Activated T-helper 1 cell treated with anti-CD3 and anti-CD28 coated beads, Interleukin-2, amount 50 U/mL, for 16 hours (primary cell): ENCODE measurements at places on chromosomes 6 and 20.

DNA sequence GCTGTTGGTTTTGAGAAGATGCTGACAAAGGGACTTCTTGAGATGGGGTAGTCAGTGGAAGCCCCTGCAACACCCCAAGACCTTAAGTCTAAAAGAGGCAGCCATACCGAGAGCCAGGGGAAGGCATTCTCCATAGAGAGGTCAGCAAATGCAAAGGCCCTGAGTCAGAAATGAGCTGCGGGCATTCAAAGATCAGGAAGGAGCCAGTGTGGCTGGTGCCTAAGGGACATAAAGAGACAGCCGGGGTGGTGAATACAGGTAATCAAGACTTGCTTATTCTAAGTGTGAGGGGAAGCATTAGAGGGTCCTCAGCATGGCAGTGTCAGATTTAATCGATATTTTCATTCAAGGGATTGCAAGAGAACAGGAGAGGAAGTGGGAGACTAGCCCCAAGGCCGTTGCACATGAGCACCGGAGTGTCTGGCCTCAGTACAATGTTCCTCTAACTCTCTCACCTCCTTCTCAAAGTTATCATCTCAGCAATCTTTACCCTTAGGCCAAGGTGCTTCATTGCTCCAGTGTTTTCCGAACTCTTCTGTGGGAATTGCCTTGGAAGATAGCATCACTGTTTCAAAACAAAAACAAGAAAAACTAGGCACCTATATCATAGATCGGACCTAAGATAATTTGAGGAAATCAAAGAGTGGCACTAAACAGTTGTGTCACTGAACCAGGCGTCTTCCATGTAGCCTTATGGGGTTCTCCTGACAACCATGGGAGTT lies 173.2 kb downstream of the DOK5 start:
- no peak for DNase-seq

GRCh38 chr20:59082981-59083380 lies 40.4 kb upstream of the PRELID3B start:
- no peak for DNase-seq

DNA sequence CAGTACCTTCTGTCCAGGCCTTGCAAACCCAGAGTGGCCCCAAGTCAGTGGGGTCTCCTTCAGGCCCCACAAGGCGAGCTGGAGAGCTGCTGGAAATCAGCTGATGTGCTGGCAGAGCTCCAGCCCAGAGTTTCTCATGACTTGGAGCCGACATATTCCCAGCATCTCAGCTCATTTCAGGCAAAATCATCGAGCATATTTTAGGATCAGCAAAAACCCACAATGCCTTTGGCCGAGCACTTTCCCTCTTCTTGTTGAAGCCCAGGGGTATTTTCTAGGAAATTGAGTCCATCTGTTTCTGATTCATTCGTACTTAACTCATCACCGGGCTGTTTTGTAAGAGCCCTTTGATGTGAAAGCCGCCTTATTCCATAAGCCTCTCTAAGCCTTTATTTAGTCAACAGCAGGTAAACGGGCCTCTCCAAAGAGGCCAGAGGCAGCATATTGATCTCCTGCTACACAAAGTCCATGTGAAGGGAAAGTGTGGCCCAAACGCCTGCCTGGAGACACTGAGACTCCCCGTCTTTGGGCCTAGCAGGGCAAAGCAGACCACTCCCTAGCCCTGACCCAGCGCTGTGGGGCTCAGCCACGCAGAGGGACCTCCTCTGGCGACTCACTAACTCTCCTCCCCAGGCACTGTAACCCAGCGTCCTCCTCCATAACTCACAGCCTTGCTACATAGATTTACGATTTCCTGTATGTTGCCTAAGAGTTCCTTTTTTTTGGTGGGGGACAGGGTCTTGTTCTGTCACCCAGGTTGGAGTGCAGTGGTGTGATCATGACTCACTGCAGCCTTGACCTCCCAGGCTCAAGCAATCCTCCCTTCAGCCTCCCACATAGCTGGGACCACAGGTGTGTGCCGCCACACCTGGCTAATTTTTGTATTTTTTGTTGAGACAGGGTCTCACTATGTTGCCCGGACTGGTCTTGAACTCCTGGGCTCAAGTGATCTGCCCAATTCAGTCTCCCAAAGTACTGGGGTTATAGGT lies 12.1 kb upstream of the C20orf203 start:
- DNase-seq: no peak

DNA sequence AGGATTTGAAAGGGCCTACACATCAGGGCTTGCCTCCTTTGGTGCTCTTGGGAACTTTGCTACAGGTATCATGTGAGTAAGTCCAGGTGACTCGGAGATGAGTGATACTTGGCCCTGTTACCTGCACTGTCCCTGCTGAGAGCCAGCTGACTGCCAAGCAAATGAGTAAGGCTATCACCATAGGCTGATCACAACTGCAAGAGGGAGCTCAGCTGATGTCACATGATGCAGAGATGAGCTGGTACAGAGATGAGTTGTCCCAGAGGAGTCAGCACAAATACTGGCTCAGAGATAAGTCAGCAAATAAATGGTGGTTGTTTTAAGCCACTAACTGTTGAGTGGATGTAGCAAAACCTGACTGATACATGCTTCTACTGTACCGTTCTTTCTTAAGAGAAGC lies 41.4 kb downstream of the LAMP5 start:
- DNase-seq: no peak

DNA sequence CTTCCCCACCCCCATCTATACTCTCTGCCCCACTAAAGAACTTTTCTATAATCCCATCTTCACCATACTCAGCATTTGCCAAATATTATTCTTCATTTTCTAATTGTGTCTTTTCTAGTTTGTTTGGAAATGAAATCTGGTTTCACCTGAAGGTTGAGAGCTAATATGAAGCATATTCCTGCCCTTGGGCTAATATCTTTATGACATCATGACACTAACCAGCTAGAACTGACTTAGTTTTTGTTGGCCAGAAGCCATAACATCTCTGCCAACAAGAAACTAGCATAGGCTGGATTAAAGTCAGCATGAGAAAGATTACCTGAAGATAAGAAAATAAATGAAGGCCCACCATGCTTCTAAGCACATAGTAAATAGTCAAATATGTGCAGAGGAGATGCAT lies 16.7 kb downstream of the UNC5CL start:
- DNase-seq: no peak

DNA sequence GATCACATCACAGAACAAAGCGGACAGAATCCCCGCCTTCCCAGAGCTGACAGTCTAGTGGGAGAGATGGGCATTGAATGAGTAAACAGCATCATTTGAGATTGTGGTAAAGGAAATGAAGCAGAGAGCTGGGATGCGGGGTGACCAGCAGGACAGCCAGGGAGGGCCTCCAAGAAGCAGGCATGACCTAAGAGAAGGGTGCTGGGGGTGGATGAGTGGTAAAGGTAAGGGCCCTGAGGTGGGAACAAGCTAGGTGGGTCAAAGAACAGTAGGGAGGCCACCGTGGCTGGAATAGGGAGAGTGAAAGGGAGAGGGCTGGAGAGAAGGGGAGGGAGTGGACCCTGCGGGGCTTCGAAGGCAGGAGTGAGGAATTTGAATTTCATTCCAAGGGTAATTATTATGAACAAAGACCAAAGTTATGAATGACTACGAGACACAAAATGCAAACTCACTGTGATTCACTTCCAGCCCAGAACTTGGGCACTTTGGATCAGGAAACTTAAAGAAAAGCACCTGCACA lies 61.4 kb downstream of the CEBPB start:
- DNase-seq: no peak

GRCh38 chr6:46635462-46635861 lies 17.2 kb downstream of the CYP39A1 start:
- DNase-seq: no peak

DNA sequence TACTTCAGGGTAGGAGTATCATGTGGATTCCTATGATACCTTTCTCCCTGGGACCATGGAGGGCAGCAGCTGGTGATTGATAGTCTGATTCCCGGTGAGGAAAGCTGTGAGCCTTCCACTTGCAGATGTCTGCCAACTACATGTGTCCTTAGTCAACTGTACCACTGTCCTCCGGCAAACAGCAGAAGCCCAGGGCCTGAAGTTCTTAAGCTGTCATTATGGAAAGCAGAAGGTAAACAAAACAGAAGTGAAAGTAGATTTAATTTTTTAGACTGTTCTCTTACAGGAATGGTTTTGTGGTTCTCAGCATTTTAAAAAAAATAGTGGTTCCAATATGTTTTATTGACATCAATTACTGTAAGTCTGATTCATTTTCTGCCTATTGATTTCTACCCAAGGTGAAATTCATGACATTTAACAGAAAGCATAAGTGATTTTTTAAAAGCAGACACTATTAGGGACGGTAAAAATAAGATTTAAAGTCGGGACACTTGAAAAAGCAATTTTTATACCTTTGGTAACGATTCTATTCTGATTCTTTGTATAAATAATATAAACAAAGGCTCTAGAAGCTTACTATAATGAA lies 36.6 kb downstream of the PTPN1 start:
- no peak for DNase-seq

GRCh38 chr6:13383328-13384163 lies 55.2 kb upstream of the TBC1D7 start:
- DNase-seq: no peak

GRCh38 chr6:37376078-37376743 lies 22.4 kb downstream of the RNF8 start:
- DNase-seq: no peak

- DNase-seq: no peak
Observed at GRCh38 chr6:135922746-135923145, 71.2 kb downstream of the PDE7B start.

- DNase-seq: no peak
Observed at GRCh38 chr6:22658934-22659333, 89.6 kb downstream of the HDGFL1 start.

- DNase-seq: no peak
Observed at GRCh38 chr6:14838133-14838583, 407.7 kb upstream of the JARID2 start.

- DNase-seq: no peak
Observed at GRCh38 chr6:118537574-118537973, 10.5 kb upstream of the PLN start.

GRCh38 chr6:93403390-93403789 lies 16.0 kb downstream of the EPHA7 start:
- no peak for DNase-seq

GRCh38 chr6:168923171-168923570 lies 330.5 kb downstream of the THBS2 start:
- DNase-seq: no peak

- DNase-seq: no peak
Observed at GRCh38 chr6:1601158-1602048, 8.3 kb upstream of the FOXC1 start.

DNA sequence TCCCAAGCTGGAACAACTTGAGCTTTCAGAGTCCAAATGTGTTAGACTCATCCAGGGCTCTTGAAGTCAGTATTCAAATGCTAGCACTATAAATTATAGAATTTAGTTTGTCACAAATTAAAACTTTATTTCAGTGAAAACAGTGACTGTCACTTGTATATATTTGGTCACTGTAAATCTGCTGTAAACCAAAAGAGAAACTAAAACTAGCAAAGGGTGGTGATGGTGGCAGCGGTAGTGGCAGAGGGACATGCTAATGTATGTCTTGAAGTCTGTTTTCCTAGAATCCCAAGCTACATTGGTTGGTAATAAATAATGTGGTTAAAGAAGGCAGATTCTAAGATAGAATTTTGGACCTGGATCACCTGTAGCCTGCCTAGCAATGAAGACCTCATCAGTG lies 140.4 kb upstream of the CENPW start:
- DNase-seq: no peak

- no peak for DNase-seq
Observed at GRCh38 chr20:4987130-4987529, 14.2 kb downstream of the SLC23A2 start.

GRCh38 chr20:18543932-18544331 lies 23.3 kb upstream of the SMIM26 start:
- DNase-seq: no peak

DNA sequence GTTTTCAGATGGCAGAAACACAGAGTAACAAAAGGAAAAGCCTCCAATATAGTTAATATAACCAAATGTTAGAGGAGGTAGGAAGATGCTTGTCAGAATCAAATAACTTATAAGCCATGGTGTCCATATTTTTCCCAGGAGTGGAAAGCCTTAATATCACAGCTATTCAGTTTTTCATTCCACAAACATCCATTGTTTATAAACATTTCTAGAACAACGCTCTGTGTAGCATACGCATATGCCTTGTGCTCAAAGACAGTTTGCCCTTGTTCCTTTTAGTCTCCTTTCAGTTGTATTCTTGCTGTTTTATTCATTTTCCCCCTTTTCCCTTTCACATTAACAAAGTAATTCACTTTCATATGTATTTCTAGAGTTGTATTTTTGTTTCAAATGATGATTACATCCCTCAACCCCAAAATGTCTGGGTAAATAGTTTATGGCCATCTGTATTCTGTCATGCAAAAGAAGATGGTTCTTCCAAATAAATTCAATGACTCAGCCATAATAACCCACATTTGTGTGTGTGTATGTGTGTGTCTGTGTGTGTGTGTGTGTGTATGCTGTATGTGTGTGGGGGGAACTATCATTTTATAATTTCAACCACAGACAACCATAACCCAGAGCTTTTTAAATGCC lies 455.7 kb upstream of the SOX4 start:
- DNase-seq: no peak

- no peak for DNase-seq
Observed at GRCh38 chr20:58790454-58790853, 60.2 kb downstream of the GNAS-AS1 start.

DNA sequence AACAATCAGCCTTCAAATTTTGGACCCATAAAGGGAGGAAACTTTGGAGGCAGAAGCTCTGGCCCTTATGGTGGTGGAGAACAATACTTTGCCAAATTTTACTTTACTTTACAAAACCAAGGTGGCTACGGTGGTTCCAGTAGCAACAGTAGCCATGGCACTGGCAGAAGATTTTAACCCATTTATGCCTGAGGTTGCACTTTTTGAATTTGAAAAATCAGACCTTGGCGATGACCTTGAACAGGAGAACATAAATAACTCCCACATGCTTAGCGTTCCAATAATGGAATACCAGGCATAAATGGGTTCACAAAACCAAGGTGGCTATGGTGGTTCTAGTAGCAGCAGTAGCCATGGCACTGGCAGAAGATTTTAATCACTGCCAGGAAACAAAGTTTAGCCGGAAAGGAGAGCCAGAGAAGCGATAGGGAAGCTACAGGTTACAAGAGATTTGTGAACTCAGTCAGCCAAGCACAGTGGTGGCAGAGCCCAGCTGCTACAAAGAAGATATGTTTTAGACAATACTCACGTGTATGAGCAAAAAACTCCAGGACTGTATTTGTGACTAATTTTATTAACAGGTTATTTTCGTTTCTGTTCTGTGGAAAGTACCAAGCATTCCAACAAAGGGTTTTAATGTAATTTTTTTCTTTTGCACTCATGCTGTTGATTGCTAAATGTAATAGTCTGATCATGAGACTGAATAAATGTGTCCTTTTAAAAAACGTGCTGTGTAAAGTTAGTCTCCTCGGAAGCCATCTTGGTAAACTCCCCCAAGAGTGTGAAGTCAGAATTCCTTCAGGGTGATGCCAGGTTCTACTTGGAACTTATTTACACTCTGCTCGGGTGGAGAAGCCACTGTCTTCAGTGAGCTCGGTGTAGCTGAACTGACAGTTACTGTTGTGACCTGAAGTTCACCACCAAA lies 6.7 kb downstream of the SFT2D1 start:
- DNase-seq: no peak

GRCh38 chr20:54195483-54196472 lies 12.1 kb upstream of the PFDN4 start:
- no peak for DNase-seq
